CD8-positive, alpha-beta T cell (primary cell): ENCODE measurements at places on chromosomes 5 and 9.

DNA sequence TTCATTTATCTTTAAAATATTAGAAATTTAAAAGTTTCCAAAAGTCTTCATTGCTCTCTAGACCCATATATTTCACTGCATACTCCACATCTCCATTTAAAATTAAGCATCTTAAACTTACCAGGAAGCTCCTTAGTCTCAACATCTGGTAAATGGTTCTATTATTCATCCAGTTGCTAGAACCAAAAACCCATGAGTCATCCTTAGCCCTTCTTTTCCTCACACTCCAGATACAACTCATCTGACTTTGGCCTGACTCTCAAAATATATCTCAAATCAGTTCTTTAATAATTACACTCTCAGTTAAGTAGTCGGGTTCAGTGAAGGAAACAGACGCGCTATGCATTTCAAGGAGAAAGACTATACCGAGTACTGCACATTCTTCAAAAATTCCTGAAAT lies 110.2 kb upstream of the COX7C start:
- DNase-seq: no peak

GRCh38 chr5:57504357-57504756 lies 21.7 kb upstream of the ACTBL2 start:
- no peak for DNase-seq

DNA sequence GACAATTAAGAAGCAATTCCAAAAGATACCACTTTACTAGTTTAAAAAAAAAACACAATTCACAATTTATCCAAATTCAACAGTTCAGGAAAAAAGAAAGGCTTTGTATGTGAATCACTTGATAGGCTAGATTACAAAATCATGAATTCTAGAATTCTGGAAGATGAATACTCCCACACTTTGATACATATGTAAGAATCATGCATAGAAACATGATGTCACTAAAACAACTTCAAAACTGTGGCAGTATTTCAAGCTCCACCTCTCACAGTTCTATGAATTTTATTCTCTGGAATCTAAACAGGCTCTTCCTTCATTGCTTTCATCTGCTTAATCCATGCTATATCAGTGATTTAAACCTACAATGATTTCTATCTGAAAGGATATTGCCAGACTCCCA lies 51.0 kb downstream of the GNAQ start:
- no peak for DNase-seq

DNA sequence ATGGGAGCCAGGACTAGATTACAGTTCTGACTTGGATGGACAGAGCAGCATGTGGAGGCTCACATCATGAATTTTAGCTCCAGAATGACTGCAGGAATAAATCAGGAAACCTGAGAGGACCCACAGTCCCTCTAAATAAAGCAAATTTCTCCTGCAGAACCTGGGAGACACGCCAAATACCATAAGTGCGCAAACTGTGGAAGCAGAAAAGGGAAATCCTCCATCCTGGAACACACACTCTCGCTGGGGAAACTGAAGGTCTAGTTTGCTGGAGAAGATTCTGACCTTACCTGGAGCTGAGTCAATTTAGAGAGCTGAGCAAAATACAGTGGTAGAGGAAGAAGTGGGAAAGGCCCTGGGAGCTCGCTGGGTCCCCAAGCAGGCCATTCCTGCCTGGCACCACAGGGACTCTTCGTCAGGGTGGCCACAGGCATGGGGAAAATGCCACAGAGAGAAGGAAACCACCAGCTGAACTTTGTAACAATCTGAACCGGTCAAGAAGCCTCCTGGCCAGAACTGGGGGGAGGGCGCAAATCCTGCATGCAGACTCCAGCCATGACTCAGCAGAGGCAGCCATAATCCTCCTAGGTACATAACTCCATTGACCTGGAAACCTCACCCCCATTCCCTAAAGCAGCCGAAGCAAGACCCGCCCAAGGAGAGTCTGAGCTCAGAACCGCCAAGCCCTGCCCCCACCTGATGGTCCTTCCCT lies 390.9 kb downstream of the LRRC70 start:
- no peak for DNase-seq

DNA sequence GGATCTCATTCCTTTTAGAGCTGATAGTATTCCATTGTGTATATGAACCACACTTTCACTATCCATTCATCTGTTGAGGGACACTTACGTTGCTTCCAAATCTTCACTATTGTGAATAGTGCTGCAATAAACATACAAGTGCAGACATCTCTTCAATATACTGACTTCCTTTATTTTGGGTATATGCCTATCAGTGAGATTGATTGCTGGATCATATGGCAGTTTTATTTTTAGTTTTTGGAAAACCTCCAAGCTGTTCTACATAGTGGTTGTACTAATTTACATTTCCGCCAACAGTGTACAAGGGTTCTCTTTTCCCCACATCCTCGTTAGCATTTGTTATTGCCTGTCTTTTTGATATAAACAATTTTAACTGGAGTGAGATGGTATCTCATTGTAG lies 33.8 kb upstream of the LECT2 start:
- DNase-seq: no peak

DNA sequence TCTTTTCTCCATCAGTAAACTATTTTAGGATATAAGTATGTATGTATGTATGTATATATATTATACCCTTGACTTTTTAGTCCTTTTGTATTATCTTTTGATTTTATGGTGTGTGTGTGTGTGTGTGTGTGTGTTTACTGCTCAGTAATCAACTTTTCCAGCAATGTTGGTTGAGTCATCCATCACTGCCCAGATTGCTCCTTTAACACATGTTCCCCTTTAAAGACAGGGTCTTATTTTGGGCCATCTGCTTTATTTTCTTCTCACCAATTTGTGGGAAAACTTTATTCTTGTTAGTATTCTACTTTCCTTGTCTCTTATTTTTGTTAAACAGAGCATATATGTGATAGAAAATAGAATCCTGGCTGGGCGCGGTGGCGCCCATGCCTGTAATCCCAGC lies 28.1 kb downstream of the ANKRD33B start:
- DNase-seq: no peak

- DNase-seq: no peak
Measured at GRCh38 chr5:2184026-2184366, 301.3 kb upstream of the IRX4 start.

DNA sequence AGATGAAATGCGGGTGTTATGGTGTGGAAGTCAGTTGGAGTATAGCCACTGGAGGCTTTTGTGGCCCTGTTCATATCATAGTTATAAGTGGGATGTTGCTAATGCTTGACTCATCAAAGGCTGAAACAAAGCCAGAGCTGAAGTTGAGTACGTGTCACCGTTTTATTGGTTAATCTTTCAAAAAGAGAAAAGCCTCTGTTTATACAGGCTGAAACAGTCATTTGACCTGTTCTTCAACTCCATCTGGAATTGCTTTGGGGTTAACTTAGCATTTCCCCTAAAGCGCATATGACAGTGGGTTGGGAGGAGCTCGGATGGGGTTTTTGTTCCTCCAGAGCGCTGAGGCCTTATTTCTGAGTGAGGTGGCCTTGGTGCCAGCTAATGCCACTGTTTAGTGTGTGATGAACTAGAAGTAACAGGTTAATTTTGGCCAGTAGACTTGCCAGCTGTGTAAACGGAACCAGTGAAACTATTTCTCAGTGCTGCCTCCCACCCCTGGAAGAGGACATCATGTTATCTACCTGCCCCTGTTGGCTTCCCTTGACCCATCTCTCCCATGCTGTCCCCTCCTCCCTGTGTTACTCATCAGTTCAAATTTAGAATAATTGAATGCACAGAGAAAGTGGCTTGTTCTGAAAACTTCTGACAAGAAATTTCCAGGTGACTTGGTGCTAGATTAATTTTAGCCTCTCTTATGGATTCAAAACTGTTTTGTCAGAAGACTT lies 34.2 kb downstream of the MTAP start:
- no peak for DNase-seq

DNA sequence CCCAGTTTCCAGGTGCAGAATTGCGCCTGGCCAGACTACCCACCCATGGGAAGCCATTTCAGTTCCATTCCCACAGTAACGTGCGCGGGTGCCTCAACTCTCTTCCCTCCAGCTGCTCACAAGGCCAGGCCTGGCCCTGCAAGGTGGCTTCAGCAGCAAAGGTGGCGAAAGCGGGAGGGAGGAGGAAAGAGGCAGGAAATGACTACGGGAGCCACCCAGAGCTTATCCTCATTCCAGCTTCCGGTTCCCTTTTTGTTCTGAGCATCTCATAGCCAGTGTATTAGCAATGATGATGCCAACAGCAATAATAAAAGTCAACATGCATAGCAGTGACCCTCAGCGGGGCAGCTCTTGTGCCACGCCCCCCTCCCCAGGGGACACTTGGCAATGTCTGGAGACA lies 101.5 kb upstream of the BOD1 start:
- DNase-seq: no peak

GRCh38 chr9:114691046-114691955 lies 9.3 kb upstream of the TEX48 start:
- DNase-seq: peak; percentile 59

DNA sequence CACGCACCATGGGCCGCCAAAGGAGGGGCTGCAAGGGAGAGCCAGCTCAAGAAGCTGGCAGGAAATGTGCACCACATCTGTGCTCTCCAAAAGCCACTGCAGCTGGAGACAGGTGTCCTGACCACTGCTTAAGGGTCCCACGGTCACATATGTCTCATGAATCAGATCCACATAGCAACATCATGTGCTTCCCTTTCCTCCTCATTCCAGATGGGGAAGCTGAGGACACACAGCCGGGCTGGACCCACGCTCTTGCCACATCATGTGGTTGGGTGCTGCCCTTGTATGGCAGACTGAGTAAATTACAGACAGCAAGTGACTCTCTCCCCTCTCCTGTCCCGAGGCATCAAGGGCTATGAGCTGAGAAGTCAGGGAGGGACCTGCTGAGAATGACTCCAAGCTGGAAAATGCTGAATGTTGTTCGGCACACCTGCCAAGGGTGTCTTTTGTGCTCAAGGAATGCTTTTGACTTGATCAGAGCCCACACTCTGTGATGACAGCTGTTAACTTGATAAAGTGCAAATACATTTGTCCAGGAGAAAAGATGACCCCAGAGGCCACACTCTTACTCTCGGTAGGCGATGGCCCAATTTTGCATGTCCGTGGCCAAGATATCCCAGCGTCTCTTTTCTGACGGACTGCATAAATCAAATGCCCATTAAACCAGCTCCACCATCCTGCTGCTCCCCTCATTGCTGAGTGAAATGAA lies 58.2 kb downstream of the NSUN2 start:
- no peak for DNase-seq

- DNase-seq: no peak
Measured at GRCh38 chr5:116377276-116378006, 197.2 kb downstream of the SEMA6A start.

- no peak for DNase-seq
Measured at GRCh38 chr9:35656831-35657545, 831 bp downstream of the RMRP start.

DNA sequence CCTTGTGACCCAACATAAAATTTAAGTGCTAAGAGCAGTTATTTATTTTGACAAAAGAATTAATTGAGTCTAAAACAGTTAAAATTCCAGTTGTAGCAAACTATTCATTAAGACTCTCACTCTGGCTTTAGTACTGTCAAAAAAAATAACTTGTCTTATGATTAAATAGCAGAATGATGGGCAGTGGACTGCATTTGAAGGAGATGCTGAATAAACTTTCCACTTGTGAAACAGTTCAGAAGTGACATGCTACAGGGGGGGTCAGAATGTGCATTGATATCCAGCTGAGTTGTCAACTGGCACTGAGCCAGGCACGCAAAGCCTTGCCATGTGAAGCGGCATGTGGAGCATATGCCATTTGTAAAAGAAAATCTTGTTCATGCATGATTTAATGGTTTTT lies 76.0 kb downstream of the FCHO2 start:
- no peak for DNase-seq

DNA sequence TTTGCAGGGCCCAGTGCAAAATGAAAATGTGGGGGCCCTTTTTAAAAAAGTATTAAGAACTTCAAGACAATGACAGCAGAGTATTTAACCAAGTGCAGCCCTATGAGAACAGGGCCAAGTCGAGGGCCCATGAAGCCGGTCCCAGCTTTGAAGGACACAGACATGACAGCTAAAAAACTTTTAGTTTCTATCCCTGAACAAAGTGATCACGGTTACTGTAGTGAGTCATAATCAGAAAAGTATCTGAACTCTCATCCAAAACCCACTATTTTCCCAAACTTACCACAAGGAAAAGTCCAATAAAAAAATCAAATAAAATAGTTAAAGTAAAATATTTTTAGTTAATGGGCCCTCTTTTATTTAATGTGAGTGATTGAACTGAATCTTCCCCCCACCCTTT lies 126.0 kb downstream of the MEF2C start:
- no peak for DNase-seq

- DNase-seq: no peak
Measured at GRCh38 chr5:2270467-2270866, 387.7 kb upstream of the IRX4 start.

- no peak for DNase-seq
Measured at GRCh38 chr9:38363589-38363925, 28.9 kb upstream of the ALDH1B1 start.

GRCh38 chr5:22918511-22918910 lies 65.4 kb upstream of the CDH12 start:
- no peak for DNase-seq

- DNase-seq: no peak
Measured at GRCh38 chr5:180801596-180802324, 846 bp downstream of the MGAT1 start.
